Activated CD4-positive, alpha-beta memory T cell treated with anti-CD3 and anti-CD28 coated beads, Interleukin-2, amount 10 ng/mL, durations not matched to agents 7 days and 5 days (primary cell): ENCODE measurements at places on chromosomes 13 and 19.

DNA sequence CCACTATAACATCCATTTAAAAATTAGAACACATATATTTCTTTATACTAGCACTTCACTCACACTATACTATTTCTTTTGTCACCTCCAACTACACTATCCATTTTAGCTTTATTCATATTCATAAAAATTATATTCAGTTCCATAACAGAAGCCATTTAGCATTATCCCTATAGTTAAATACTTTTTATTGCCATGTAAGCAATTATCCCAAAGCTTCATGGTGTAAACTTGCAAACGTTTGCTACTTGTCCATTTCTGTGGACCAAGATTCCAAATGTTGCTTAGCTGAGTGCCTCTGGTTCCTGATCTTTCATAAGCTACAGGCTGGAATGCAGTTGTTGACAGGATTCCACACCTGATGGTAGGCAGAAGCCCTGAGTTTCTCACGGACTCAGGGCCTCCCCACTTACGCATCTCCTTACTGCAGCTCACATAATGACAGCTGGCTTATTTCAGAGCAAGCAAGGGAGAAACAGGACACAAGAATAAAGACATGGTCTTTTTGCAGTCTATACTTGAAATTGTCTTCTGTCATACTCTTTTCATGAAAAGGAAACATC is 1584.8 kb downstream of the SLITRK5 start:
- no peak overlapping the region for H3K4me3 ChIP-seq
- no peaks in the 10 kb centered on the region for H3K27me3 ChIP-seq
- no peaks in the 10 kb centered on the region for H3K4me1 ChIP-seq
- H3K27ac ChIP-seq: no peak overlapping the region
- no peaks in the 10 kb centered on the region for H3K36me3 ChIP-seq

DNA sequence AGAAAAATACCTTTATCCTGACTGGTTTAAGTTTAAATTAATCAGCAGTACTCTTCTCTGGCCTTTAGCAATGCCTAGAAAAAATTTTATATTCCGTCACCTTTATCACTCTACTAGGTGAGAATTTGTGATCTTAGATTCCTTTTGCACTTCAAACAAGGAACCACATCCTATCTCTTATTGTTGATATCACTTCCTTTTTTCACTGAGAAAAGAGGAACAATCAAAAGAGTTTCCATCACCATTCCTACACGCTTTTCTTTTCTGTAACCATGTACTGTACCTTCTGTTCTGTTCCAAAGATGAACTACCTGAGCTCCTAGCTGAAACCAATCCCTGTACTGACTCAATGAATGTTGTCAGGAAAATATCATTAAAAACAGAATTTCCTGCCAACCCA is 1379.0 kb upstream of the MIR17HG start:
- no peaks in the 10 kb centered on the region for H3K36me3 ChIP-seq
- no peaks in the 10 kb centered on the region for H3K27me3 ChIP-seq
- no peak overlapping the region for H3K27ac ChIP-seq
- no peak for DNase-seq
- H3K4me1 ChIP-seq: no peaks in the 10 kb centered on the region

DNA sequence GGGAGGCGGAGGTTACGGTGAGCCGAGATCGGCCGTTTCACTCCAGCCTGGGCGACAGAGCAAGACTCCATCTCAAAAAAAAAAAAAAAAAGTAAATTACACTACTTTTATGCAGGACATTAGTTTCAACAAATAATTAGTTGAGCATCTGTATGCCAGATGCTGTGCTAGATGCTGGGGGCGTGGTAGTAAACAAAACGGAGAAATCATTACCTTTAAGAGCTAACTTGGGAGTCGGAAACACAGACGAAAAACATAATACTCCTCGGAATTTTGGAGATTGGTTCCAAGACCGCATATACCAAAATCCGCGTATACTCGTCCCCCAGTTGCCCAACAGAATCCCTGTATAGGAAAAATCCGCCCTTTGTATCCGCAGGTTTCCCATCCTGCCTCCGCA is 1.3 kb upstream of the DUS3L start:
- no peak for DNase-seq
- no peak overlapping the region for H3K27ac ChIP-seq
- H3K27me3 ChIP-seq: no peaks in the 10 kb centered on the region
- H3K36me3 ChIP-seq: peaks cover 21% of the 10 kb centered on the region

- H3K4me3 ChIP-seq: no peak overlapping the region
- no peaks in the 10 kb centered on the region for H3K36me3 ChIP-seq
- H3K27me3 ChIP-seq: no peaks in the 10 kb centered on the region
- no peaks in the 10 kb centered on the region for H3K4me1 ChIP-seq
Observed at GRCh38 chr13:97884707-97885468, 68.6 kb upstream of the IPO5 start.

- H3K4me3 ChIP-seq: peak overlapping the region; percentile 89
- no peak for DNase-seq
- H3K36me3 ChIP-seq: peaks cover 30% of the 10 kb centered on the region
- H3K4me1 ChIP-seq: peaks cover 40% of the 10 kb centered on the region
- peak overlapping the region; percentile 97 for H3K27ac ChIP-seq
Observed at GRCh38 chr19:50803633-50804419, 13.6 kb downstream of the ACP4 start.

DNA sequence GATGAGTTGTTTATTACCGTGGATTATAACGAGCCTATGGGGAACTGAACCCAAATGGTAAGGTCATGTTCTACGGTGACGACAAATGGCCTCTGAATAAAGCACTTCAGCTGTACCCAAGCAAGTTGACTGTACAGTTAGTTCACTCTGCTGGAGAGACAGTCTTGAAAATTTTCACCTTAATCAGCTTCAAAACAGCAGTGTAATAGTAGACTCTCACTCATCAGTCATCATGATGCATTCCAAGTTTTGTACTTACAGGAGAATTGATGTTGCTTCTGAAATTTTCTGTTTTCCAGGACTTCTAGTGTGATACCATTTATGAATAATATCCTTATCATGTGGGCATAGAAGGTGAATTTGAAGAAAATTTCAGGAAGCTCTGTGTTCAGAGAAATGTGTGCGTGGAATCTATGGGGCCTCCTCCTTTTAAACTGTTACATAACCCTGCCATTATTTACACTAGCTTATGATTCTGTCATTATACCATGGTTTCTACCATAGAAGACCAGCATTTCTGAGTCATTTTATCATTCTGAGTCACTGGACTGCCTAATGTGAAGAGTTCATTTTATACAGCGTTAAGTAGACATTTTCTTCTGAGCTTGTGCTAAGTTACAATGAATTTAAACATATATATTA is 96.9 kb downstream of the WDFY2 start:
- H3K36me3 ChIP-seq: peaks cover 18% of the 10 kb centered on the region
- peaks cover 7% of the 10 kb centered on the region for H3K4me1 ChIP-seq
- H3K27me3 ChIP-seq: no peaks in the 10 kb centered on the region

DNA sequence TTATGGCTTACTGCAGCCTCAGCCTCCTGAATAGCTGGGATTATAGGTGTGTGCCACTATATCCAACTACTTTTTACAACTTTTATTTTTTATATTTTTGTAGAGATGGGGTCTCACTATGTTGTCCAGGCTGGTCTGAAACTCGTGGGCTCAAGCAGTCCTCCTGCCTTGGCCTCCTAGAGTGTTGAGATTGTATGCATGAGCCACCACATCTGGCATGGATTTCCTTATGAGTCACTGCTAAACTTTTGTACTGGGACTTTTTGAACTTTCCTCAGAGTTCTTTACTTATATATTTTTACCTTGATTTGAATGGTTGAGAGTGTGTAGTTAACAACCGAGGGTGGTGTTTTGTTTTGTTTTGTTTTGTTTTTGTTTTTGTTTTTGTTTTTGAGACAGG is 33.4 kb downstream of the DNAJC3 start:
- peaks cover 40% of the 10 kb centered on the region for H3K36me3 ChIP-seq
- no peaks in the 10 kb centered on the region for H3K27me3 ChIP-seq
- peaks cover 13% of the 10 kb centered on the region for H3K4me1 ChIP-seq

- H3K27ac ChIP-seq: no peak overlapping the region
- no peak for DNase-seq
- H3K36me3 ChIP-seq: peaks cover 2% of the 10 kb centered on the region
- H3K27me3 ChIP-seq: no peaks in the 10 kb centered on the region
Observed at GRCh38 chr13:30318026-30318425, 10.7 kb upstream of the KATNAL1 start.

DNA sequence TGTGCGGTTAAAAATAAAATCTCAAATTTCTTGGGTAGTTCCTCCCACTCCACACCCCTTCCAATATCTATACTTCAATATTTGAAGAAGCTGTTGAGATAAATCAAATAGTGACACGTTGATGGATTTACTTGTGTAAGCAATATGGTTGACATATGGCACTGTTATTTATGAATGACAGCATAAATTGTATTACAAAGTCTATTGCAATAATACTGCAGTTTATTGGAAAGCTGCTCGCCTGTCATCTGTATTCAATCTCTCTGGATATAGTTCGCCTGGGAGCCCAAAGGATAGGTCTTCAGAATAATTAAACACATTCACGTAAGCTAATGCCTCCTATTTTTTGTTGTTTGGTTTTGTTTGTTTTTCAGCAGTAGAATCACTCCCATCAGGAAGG is 5.0 kb upstream of the ZIC5 start:
- H3K27ac ChIP-seq: no peak overlapping the region
- peaks cover 11% of the 10 kb centered on the region for H3K4me1 ChIP-seq
- H3K4me3 ChIP-seq: no peak overlapping the region
- peaks cover 8% of the 10 kb centered on the region for H3K36me3 ChIP-seq
- H3K27me3 ChIP-seq: peaks cover 80% of the 10 kb centered on the region

- H3K36me3 ChIP-seq: peaks cover 26% of the 10 kb centered on the region
- peak overlapping the region; percentile 50 for H3K27ac ChIP-seq
- peak; percentile 34 for DNase-seq
- no peaks in the 10 kb centered on the region for H3K27me3 ChIP-seq
- no peak overlapping the region for H3K4me3 ChIP-seq
Observed at GRCh38 chr13:99384468-99384867, 77.3 kb upstream of the GPR183 start.

- no peak for DNase-seq
- no peak overlapping the region for H3K27ac ChIP-seq
- H3K4me3 ChIP-seq: no peak overlapping the region
- H3K27me3 ChIP-seq: no peaks in the 10 kb centered on the region
- H3K4me1 ChIP-seq: peaks cover 19% of the 10 kb centered on the region
- peaks cover 22% of the 10 kb centered on the region for H3K36me3 ChIP-seq
Observed at GRCh38 chr13:60411983-60412382, 15.0 kb downstream of the TDRD3 start.

- H3K4me3 ChIP-seq: peak overlapping the region; percentile 41
- peaks cover 37% of the 10 kb centered on the region for H3K4me1 ChIP-seq
- H3K36me3 ChIP-seq: peaks cover 59% of the 10 kb centered on the region
- no peaks in the 10 kb centered on the region for H3K27me3 ChIP-seq
- no peak for DNase-seq
Observed at GRCh38 chr19:1254081-1254527, 5.7 kb downstream of the MIDN start.
